Mesothelial cell of epicardium (in vitro differentiated cells): ENCODE measurements at places on chromosomes 4 and X.

DNA sequence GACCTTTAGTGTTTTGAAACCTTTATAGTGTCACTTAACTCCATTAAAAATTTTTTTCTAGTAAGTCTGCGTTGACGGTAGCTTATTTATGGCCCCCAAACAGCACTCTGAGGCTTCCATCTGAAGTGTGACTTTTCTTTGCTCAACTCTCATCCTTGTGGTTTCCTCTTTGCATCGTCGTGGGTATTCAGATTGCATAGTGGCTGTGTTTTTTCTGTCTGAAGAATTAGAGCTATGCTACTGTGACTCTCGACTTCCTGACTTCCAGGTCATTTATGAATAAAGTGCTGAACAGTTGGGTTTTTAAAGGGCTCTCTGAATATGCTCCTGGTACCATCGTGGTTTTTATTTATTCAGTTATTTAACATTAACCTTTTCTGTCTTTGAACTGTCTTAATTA lies 44.9 kb downstream of the JADE1 start:
- no peak for DNase-seq

- no peak for DNase-seq
Measured at GRCh38 chr4:76105652-76106051, 31.1 kb downstream of the ART3 start.

- no peak for DNase-seq
Measured at GRCh38 chr4:15992167-15992485, 29.2 kb upstream of the FGFBP2 start.

- no peak for DNase-seq
Measured at GRCh38 chrX:129534816-129535578, 5.1 kb upstream of the OCRL start.
